ENCODE measurements at places on chromosomes 3 and 15.

GRCh38 chr3:190709351-190709773 lies 153.1 kb downstream of the GMNC start:
- DNase-seq: peak; percentile 33

GRCh38 chr3:170232266-170232665 lies 10.0 kb downstream of the PRKCI start:
- DNase-seq: peak; percentile 66

- no peak for DNase-seq
Measured at GRCh38 chr3:4786431-4786830, 192.8 kb upstream of the BHLHE40 start.

DNA sequence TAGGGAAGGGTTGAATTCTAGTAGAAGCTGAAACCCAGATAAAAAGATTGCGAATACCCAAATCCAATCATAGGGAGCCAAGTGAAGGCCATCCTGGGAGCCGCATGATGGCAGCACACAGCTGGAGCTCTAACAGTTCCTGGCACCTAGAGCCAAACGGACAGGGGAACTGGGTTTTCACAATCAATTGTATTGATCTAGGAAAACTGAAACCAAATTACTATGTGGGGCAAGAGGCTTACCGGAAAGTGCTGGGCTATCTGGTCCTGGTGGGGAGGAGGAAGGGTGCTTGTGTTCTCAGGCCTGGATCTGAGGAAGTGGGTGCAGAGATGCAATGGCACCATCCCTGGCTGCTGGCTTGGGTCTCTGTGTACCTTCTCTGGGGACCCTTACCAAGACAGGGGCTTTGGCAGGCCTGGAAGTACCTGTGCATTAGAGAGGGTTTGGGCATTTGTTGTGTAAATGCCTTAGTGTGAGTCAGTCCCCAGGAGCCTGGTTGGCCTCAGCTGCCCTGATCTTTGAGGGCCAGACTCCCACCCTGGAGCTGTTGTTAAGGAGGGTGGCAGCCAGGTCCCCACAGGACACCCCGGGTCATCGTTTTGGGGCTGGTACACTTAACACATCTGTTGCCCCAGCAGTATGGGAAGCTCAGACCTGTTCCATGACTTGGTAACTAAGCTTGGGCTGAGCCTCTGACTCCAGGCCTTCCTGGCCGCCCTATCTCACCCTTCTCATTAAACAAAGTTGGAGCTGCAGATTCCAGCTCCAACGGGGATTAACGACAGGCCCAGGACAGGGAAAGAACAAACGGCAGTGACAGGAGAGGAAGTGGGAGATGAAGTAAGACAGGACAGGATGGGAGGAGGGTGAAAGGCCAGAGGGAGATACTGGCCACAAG lies 8.9 kb upstream of the FURIN start:
- no peak for DNase-seq

DNA sequence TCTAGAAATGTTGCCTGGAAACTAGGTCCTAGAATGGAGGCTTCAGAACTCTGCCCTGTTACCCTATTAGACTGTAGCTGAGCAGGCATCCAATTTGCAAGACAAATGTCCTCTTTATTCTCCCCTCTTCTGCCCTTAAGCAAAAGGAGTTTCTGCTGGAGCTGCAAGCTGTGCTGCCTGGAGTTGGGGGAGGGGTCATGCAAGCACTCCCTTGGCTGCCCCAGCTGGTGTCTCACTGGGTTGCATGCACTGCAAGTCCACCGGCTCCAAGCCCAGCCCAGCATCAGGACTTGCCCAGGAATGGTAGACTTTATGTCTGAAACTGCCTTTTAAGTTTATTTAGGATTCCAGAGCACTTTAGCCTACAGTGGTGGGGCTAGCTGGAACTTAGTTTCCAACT lies 15.7 kb upstream of the RBP2 start:
- DNase-seq: no peak

GRCh38 chr3:141083836-141084649 lies 32.9 kb downstream of the SPSB4 start:
- DNase-seq: no peak

- DNase-seq: peak; percentile 94
Measured at GRCh38 chr3:146277953-146278631, 27.2 kb upstream of the PLSCR4 start.

DNA sequence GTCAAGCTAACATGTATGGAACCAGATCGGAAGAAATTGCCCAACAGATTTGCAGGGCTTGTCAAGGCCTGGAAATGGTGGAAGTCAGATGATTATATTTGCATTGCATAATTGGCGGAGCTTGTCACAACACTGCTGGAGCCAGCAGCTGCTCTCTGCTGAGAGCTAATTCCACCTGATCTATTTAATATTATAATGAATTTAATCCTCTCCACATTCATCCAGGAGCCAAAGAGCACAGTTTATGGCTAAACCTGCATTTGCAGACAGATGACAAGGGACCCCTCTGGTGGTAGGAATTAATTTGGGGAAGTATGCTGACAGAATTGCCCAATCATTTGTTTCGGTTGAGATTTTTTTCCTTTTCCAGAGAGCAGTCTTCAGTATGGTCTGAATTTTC lies 730.2 kb downstream of the TUSC7 start:
- peak; percentile 25 for DNase-seq

- DNase-seq: no peak
Measured at GRCh38 chr15:85004550-85004949, 22.9 kb downstream of the PDE8A start.

GRCh38 chr15:74278207-74278606 lies 42.1 kb downstream of the CCDC33 start:
- DNase-seq: no peak

DNA sequence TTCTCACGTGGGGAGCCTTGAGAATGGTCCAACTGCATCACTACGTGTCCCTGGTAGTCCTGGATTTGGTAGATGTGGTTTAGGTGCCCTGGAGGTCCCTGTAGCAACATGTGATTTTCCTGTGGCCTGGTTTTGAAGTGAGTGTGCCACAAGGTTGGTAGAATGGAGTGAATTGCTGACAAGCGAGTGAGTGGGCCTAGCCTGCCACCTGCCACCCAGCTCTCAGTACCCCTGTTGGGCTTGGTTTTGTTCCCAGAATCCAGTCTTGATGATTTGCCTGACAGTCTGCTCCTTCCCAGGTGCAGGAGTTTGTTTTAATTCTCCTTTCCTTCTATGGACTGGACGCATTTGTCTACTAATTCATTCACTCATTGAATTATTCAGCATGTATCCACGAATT lies 19.4 kb downstream of the RPLP1 start:
- no peak for DNase-seq

DNA sequence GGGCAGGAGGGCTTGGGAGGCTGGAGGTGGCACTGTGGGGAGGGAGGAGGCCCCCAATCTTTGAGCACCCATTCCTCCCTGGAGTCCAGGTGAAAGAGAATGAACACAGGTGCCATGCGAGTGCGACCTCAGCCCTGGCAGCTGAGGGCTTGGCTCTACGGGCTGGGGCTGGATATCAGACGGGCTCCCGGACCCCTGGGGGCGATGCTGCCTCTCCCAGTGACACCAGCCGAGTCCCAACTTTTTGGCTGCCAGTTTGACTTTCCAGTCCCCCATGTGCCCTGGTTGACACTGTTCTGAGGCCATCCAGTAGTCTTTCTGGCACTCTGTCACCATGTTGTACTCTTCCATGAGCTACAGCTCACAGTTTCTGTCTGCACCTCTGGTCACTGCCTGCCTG lies 1.2 kb downstream of the VILL start:
- DNase-seq: no peak

DNA sequence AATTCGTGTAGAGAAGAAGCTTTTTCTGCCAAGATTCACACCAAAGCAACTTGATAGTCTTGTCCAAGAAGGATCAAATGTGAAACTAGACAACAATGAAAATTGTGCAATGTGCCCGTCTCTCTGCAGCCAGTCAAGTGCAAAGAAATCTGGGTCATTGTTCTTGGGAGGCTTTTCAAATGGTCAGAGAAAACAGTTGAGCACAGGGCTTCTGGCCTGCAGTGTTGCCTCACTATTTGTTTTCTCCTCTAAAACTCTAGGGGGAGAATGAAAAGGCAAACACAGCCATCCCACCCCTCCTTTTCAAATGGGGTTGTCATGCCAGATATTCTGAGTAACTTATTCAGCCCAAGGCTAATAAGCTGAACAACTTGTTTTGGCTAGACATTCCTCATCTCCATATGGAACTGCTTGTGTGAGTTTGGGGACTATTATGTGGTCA lies 417.6 kb upstream of the CDIN1 start:
- DNase-seq: peak; percentile 11

DNA sequence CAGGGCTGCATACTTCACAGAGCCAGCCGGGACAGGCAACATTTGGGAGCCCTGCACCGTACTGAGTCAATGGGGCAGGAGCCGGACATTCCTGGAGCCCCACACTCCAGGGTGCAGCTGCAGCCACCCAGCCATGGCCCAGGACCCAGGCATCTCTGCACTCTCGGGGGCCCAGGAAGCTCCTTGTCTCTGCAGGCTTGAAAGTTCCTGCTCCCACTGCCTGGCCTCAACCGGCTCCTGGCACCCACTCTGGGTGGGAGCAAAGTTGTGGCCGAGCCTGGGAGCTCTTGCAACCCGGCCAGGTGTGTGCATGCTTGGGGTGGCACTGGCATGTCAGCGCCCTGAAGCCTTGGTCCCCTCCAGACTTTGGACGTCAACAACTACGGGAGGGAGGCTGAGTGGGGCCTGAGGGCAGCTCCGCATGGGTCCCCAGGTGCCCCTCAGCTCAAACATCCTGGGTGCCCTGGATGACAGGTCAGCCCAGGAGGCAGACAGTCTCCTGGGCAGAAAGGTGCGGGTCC lies 833.5 kb upstream of the CADM2 start:
- DNase-seq: no peak
